ENCODE measurements at places on chromosomes 6 and 20.

DNA sequence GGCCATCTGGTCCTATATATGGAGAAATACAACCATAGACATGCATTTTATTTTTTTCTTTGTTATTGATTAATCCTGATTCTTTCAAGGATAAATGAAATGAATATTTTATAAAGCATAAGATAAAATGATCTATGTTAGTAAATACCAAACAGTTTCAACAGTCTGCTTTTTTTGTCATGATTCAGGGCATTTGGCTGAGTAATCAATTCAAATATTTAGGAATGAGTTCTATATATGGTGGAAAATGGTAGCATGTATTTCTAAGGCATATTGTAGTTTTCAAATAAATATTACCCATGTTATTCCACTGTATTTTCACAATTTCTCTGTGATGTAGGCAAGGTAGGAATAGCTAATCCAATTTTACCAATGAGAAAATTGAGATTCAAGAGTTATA lies 287.5 kb upstream of the FKBP1C start:
- DNase-seq = no peak

GRCh38 chr20:21339499-21339898 lies 36.4 kb downstream of the XRN2 start:
- no peak for DNase-seq

DNA sequence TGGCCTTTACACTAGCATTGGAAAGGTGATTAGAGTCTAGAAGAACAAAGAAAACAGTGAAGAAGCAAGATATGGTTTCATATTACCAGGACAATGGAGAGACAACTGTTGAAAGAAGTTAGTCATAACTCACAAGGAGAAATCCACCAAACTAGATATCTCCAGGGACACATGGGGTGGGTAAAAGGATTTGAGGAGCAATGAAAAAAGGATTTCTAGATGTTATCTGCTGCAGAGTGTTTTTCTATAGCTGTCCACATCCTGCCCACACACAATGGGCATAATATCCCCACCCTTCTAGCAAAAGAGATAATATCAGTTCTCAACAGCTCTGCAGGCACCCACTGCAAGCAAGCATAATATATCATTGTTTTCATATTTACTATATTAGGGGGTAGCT lies 303.1 kb downstream of the HAO1 start:
- DNase-seq = no peak

DNA sequence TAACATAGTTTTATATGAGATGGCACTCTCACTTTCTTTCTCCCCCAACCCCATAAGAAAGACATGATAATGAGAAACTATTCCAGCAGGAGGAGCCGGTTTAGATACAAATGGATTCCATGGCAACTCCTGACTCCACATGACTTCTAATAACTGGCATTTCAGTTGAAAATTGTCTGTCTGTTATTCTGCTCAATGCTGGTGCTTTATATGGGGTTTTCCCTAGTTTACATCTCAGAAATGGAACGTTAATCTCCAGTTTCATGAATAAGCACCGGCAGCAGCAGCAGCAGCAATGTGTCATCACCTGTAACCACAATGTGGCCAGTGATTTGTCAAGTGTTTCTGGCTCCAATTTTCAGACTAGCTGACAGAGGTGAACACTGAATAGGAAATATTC lies 8.0 kb upstream of the SIM1 start:
- DNase-seq = no peak

DNA sequence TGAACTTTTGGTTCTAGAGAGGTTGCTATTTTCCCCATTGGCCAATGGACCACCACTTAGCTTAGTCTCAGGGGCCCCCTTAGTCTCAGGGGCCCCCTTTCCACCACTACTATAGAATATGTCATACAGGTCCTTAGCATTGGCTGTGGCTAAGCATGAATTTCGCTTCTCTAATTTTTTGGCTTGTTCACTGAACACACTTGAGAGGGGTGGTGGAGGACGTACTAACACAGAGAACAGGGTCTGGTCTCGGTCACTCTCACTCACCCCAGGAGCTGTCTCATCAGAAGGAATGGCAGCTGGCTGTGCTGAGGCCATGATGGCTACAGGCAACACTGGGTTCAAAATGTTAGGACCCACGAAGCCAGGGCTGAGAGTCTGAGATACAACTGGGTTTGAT lies 30.3 kb downstream of the ZNF318 start:
- no peak for DNase-seq

DNA sequence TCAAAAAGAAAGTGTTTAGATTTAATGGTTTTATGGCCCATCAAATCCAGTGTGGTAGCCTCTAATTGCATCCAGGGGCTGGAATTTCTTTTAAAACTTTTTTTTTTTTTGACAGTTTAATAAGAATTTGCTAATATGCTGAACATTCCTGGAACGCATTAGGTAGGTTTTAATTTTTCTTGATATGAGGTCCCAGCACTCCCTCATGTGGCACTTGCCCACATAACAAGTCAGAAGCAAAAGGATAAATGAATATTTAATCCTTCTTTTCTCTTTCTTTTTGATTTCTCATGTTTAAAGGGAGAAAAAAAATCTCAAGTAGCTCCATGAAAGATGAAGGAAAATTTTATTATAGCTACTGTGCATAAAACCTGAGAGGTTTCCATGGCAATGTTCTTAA lies 13.5 kb downstream of the HAO1 start:
- no peak for DNase-seq

DNA sequence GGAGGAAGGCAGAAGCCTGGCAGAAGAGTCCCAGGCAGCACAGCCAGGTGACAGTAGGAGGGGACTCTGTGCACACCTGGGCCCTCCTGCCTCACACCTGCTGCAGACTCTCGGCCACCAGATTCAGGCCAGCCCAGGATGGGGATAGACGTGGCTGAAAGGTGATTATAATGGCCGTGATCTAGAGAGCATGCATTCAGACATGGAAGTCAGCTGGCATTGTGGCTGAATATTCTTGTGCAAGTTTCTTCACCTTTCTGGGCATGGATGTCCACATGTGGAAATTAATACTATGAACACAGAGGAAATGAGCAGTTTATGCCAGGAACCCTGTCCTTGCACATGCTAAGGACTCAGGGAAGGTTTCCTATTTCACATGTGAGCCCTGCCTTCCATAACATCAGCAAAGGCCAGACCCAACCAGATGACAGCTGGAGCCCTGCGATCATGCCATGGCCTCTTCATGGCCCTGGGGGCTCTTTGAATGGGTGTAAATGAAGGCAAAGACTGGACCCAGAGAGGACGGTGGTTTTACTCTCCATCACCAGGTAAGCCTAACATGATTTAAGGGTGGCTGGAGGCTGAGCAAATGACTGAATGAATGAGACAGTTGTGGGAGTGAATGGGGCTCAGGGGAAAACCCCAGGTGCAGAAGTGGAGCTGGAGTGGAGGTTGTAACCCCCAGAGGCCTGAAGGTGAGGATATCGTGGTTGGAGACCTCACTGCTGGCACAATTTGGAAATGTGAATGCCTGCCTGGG lies 2.7 kb upstream of the RAET1L start:
- no peak for DNase-seq

- DNase-seq = no peak
Measured at GRCh38 chr6:14051355-14051754, 66.2 kb upstream of the CD83 start.

- no peak for DNase-seq
Measured at GRCh38 chr20:15645816-15646215, 927.4 kb downstream of the KIF16B start.

Measured in iPS DF 19.7 (cell line).